ENCODE measurements at places on chromosomes 1 and 21.
A peak's percentile ranks its signal among the peaks of the same experiment; 100 is the strongest.

- DNase-seq: no peak
Measured at GRCh38 chr21:42703965-42704364, 50.5 kb downstream of the PDE9A start.

DNA sequence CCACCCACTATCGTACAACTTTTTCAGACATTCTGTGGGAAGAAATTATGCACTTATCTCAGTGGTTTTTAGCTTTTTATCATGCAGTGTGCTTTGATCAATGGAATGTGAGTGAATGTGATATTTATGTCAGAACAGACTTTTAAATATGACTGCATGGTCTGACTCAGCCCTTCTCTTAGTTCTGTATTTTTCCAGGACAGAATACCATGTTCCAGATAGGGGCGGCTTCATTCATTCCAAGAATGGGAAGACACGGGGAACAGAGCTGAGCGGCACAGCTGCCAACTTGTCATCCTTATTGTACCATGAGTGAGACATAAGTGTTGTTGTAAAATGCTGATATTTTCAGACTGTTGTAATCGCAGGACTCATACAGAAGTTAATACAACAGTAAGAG lies 214.6 kb upstream of the NCAM2 start:
- no peak for DNase-seq

DNA sequence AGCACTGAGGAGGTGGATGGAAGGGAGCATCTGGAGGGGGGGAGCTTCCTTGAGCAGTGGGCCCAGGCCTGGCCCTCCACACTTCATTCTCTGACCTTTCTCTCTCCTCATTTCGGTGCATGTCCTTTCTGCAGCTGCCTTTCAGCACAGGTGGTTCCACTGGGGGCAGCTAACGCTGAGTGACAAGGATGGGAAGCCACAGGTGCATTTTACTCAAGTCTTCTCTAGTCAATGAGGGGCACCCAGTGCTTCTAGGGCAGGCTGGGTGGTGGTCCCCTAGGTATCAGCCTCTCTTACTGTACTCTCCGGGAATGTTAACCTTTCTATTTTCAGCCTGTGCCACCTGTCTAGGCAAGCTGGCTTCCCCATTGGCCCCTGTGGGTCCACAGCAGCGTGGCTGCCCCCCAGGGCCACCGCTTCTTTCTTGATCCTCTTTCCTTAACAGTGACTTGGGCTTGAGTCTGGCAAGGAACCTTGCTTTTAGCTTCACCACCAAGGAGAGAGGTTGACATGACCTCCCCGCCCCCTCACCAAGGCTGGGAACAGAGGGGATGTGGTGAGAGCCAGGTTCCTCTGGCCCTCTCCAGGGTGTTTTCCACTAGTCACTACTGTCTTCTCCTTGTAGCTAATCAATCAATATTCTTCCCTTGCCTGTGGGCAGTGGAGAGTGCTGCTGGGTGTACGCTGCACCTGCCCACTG lies 43.2 kb downstream of the YARS1 start:
- no peak for DNase-seq

- DNase-seq: no peak
Measured at GRCh38 chr1:32918179-32918578, 17.0 kb upstream of the TMEM54 start.

DNA sequence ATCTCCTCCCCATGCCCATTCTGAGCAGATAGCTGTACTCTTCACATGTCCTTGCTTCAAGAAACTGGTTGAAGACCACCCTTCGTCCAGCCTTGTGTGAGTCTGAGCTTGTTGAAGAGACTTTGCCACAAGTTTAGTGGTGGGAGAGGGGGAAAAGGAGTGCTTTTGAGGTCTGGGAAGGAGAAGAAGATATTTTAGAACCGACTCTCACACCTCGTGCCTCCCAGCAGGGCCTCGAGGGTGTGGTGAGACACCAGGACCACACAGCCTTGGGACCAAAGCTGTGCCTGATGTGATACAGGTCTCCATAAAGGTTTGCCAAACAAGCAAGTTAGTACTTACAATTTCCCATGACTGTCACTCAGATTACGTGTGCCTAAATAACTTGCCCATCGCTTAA lies 201.8 kb downstream of the DYRK1A start:
- no peak for DNase-seq

GRCh38 chr1:201420608-201421002 lies 925 bp downstream of the TNNI1 start:
- DNase-seq: no peak

DNA sequence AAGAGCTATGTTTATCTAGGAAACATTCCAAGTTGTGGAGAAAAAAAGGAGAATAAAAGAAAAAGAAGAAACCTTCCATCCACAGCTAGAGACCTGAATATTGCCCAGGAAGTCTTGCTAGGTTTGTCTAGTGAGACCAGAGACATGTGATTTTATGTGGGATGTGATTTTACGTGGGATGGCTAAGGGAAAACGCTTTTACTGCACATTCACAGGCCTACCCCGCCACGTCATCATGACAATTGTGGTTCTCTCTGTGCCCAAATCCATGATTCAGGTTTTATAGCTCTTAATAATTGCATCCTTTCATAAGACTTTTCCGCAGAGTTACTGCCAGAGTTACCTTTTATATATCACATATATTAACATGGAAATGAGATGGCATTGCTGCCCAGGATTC lies 86.4 kb upstream of the SSX2IP start:
- DNase-seq: no peak

- no peak for DNase-seq
Measured at GRCh38 chr1:7425771-7426170, 345.3 kb upstream of the VAMP3 start.

DNA sequence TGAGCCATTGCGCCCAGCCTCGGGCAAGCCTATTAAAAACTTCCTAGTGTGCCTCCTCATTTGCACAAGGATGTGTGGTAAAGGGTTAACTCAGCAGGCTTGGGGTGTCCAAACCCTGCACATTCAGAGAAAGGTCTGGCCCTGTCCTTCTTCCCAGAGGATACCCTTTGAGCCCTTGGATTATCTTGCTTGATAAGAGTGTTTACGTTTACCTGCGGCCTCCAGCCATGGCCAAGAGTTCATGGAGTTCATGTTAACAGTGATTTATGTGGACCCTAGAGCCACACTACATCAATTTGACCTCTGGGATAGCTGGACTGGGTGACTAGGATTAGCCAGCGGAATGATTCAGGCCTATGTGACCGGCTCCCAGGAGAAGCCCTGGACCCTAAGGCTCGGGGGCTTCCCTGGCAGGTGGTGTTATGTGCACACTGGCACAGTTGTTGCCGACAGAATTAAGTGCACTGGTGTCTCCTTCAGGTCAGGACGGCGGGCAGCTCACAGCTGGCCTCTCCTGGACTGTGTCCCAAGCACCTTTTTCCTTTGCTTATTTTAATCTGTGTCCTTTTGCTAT lies 7.7 kb upstream of the TCP10L start:
- no peak for DNase-seq

- DNase-seq: peak; percentile 79
Measured at GRCh38 chr1:63892632-63893395, 119.0 kb downstream of the ROR1 start.

- no peak for DNase-seq
Measured at GRCh38 chr1:209356976-209357377, 226.5 kb upstream of the CAMK1G start.

DNA sequence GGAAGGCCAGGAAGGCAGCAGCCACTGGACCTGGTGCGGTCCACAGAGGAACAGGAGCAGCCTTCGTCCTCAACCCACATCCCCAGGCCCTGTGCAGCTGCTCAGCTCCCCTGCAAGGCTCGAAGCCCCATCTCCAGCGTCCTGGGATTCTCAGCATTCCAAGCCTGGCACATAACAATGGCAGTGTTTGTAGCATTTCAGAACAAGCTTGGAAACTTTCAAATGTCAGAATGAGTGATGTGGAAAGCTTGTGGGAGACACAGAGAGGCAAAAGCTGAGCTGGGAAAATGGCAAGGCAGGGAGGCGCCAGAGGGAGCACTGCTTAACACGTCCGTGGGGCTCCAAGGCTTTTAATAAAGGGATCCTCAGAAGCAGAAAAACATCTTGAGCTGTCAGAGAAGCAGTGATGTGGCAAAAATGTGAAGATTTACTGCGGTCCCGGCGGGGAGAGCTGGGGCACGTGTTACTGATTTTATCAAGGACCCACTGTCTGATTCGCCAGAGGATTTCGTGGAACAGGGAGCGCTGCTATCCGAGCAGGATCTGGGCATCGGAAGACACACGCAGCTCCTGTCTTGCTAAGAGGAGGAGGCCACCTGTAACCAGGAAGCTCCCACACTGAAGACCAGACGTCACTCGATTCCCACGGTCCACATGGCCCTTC lies 38.1 kb downstream of the TOMM20 start:
- DNase-seq: no peak

GRCh38 chr1:241641773-241642592 lies 1.8 kb upstream of the CHML start:
- DNase-seq: no peak

GRCh38 chr1:100430325-100430756 lies 78.0 kb downstream of the CDC14A start:
- peak; percentile 85 for DNase-seq

DNA sequence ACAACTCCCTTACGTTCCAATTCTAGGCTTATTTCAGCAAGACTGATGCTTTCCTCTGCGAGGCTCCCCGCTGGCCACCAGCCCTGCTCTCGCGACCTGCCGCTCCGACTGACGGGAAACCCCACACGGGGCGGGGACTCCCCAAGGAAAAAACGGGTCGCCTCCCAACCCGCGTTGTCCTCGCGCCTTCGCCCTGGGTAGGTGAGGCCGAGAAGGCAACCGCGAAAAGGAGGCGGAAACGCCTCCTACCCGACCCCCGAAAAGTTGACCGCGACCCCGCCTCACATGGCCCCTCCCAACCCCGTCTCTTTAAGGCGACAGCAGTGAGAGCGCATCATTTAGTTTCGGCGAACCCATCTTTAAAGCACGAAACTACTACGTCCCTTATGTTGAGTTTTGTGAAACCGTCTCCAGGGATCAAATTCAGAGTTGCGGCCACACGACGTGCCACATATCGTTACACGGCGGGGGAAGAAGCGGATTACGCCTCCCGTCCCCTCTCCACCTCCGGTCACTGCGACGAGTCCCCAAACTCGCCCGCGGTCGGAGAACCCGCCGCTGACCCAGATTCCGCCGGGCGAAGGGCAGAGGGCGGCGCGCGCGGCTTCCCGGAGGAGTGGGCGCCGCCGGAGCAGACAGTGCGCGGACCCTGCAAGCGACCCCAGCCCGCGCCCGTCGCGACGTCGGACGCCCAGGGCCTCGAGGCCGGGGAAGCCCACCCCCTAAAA lies 1.2 kb downstream of the ANP32E start:
- peak; percentile 50 for DNase-seq

GRCh38 chr1:212495766-212496494 lies 63.2 kb downstream of the NENF start:
- no peak for DNase-seq

DNA sequence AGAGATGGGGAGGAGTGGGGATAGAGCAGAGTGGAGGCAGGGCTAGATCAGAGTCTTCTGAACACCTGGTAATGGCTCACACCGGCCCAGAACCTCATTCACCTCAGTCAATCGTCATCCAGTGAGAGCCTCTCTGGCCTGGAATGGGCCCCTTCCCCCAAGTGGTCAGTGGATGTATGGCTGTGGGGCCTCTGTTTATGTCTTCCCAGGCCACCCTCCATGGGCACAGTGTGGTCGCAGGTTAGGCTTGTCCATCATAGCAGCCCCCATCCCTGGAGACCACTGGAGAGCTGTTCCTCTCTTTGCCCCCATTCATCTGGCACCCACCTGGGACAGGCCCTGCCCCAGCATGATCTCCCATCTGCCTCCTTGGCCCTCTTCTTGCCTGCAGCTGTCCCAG lies 29.6 kb upstream of the TENT5C start:
- DNase-seq: no peak

- no peak for DNase-seq
Measured at GRCh38 chr1:41355761-41356160, 5.5 kb upstream of the FOXO6 start.

- no peak for DNase-seq
Measured at GRCh38 chr1:82806133-82806532, 1005.4 kb downstream of the ADGRL2 start.

GRCh38 chr1:38246955-38247952 lies 200.7 kb upstream of the POU3F1 start:
- no peak for DNase-seq

- no peak for DNase-seq
Measured at GRCh38 chr1:243354511-243355153, 98.8 kb downstream of the SDCCAG8 start.

DNA sequence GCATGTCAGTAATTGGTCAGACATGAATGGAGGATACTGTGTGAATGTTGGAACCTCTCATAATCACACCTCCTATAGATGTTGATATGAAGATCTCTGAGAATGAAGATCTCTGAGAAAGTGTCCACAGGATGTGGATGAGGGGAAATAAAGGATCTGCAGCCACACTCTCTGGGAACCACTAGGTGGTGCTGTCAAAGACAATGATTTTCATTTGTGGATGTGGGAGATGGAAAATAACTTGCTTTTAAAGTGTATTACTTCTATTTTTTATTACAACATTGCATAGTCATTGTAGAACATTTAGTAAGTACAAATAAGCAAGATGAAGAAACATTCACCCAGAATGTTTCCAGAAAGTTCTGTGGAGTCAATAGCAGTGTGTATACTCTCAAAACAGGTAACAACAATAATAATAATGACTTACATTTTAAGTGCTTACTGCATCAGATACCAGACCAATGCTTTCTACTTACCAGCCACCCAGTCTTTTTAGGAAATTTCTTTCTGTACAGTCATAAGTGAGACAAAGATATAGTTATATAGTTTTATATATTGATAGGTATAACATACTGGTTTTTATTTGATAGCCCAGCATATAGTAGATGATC lies 128.2 kb downstream of the ATG4C start:
- no peak for DNase-seq

GRCh38 chr1:44135886-44136285 lies 5.5 kb downstream of the KLF18 start:
- DNase-seq: no peak

DNA sequence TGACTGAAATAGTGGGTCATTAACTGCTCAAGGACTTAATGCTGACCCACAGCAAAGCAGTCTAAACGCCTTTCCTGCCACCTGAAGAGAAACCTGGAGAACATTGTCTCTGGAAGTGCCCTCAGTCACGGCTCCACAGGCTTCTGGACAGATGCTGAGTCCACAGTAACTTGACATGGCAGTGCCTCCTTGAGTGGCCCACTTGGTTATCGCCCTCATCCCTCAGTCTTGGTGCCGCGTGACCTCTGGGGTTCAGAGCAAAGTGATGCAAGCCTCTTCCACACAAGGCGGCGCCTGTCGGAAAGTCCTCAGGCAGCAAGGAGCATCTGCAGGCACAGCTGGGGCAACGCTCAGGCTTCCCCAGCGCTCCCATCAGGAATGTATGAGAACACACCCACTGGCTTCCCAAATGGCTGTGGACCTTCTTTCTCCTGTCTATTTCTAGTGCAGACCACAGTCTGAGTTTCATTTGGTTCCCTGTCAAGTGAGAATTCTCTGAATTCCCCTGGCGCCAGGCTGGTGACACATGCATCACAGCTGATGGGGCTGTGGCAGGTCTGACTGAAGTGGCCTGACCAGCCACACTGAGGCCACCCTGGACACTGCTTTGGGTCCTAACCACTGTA lies 13.0 kb upstream of the ANGPTL7 start:
- peak; percentile 41 for DNase-seq

DNA sequence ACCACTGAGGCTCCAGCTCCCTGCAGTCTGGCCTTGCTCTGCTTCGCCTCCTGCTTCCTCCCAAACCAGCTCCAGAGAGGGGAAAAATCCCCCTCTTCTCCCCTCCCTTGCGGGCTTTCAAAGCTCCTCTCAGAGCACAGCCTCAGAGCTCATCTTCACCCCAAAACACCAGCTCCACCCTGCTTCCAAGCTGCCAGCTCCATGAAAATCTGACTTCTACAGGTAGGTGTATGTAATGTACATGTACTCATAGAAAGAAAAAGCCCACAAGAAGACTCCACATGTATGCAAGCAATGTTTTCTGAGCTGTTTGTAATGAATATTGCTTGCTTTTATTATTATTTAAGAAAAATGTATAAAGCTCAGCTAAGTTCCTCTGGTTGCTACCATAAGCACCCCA lies 8.4 kb downstream of the SLC41A1 start:
- DNase-seq: no peak

Measured in DMS79 treated with DMSO at 0.1 percent for 48 hours (cell line).